Uterus (tissue), 4 donors: ENCODE measurements at places on chromosomes 5 and 9.

DNA sequence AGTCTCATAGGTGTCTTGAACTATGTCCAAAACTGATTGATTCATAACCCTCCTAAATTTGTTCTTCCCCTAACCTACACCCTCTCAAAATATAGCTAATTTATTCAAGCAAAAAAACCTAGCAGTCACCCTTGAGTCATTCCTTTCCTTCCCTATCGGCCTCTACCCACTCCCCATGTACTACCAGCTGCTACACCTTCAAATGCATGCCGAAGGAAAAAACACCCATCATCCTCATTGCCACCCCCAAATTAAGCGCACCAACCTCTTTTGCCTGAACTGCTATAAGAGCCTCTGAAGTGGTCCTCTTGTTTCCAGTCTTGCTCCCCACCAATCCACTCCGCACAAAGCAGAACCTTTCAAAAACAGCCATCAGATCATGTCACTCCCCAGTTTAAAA is 12.6 kb downstream of the LIFR start:
- no peak for DNase-seq

- DNase-seq, result peak; percentile 30
Observed at GRCh38 chr5:144205141-144205551, 34.5 kb downstream of the KCTD16 start.

GRCh38 chr9:81384911-81385310 is 304.4 kb downstream of the TLE1 start:
- DNase-seq, result no peak

DNA sequence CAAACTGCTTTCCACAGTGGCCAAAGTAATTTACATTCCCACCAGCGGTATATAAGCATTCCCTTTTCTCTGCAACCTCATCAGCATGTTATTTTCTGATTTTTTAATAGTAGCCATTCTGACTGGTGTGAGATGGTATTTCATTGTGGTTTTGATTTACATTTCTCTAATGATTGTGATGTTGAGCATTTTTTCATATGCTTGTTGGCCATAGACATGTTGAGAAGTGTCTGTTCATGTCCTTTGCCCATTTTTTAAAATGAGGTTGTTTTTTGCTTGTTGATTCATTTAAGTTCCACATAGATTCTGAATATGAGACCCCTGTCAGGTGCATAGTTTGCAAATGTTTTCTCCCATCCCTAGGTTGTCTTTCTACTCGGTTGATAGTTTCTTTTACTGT is 254.5 kb upstream of the MPDZ start:
- DNase-seq, result no peak

- no peak for DNase-seq
Observed at GRCh38 chr5:139808481-139809330, 13.1 kb downstream of the PSD2 start.
